ENCODE measurements at places on chromosomes 3 and 15.

GRCh38 chr15:90885432-90886290 is 1.4 kb downstream of the FES start:
- DNase-seq: peak; percentile 89

DNA sequence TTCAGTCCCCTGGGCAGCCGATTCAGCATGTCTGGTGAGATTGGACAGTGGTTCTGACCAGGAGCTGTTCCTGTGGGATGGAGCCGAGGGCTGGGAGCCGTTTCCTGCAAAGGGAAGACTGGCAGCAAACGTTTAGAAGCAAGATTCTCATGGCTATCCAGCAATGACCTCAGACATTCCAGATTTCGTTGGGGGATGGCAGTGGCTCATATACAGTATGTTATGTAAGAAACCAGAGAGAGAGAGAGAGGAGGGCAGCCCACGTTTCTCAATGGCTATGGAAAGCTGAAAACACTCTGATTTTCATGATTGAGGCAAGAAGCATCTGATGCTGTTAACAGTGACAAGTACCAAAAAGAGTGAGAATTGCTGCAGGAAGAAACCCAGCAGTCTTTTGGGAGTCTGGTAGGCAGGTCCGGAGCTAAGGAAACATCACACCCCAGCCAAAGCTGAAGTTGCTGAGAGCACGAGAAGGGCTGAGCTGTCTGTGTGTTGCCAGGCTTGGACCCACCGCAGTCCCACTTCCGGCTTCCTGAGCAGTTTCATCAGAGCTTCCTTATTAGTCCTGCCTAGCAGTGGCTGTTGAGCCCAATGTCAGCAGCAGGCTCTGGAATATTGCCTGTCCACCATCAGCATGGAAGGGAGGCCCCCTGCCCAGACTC is 25.6 kb upstream of the VPS8 start:
- DNase-seq: peak; percentile 92

GRCh38 chr3:141109751-141110150 is 58.6 kb downstream of the SPSB4 start:
- no peak for DNase-seq

DNA sequence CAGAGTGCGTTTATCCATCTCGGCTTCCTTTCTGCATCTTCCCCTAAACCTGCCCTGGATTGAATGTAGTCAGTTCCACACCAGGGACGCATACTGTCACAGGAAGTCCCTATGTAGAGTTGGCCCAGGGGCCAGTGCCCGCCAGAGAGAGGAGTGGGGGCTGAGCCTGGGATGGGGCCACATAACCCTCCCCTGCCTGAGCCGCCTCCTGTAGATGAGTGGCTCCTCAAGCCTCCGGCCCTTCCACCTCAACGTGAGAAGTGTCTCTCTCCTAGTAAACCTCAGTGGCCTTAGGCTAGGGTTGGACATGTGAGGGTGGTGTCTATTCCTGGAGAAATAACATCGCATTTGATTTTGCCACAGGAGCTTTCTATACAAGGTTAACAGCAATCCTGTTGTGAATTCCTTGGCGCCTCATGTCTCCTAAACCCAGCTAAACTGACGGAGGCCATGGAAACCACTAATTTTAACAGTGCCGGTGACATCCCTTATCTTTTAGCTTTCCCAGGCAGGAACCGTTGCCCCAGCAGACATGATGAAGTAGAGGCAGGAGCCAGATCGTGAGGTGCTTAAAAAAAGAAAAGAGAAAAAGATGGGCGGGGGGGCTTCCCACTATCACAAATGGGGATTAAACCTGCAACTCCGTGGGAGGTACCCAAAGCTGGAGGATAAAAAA is 171.1 kb downstream of the CHDH start:
- no peak for DNase-seq

DNA sequence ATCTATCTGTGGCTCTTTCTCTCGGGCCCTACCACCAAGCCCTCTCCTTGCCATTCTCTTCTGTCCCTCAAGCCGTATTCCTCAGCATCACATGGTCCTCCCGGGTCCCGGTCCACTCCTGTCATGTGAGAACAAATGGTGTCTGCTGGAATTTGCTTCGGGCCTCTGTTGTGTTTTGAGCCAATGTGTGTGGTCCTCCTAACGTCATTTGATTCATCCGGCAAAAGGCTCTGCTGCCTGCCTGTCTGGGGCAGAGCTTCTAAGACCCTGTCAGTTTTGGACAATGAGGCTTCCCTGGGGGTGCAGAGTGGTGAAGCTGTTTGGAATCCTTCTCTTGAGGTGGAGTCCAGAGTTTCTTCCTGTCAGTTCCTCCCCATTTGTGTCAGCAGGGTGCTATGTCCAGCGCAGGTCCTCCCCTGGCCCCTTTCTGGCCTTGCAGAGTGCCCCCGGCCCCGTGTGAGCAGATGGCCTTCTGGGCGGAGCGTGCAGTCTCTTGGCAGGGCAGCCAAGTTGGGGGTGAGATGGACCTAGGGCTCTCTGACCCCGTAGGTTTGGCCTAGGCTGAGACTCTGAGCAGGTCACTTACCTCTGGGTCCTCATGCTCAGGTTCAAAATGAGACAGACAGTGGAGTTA is 93.6 kb downstream of the APBA2 start:
- no peak for DNase-seq

GRCh38 chr3:153029350-153029749 is 132.7 kb upstream of the RAP2B start:
- no peak for DNase-seq

DNA sequence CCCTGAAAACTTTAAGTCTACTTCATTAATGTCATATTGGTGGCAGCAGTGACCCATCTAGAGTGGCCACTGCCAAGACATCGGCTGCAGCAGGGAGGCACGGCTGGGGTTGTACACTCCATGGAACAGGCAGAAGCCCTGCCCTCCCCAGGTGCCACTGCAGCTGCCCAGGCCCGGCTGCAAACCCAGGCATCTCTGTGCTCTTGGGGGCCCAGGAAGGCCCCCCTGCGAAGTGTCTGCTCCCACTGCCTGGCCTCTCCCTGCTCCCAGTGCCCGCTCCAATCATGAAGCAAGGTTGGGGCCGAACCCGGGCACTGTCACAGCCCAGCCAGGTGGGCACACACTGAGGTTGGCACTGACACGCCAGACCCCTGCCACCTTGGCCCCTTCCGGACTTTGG is 12.1 kb upstream of the RPL14 start:
- no peak for DNase-seq

DNA sequence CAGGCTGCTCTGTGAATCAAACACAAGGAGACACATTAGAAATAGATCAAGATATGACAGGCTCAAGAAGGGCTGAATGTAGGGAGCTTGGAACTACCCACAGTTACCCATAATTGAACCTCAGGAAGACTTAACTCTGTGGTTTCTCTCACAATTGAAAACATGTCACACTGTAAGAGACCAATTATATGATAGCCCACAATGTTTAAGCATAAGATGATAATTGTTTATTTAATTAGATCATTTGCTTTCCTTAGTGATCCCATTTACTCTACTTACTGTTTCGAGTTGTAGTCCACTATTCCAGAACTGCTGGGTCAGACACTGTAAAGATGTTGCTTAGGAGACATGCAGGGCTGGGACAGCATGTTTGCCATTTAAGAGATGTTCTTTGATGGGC is 201.3 kb upstream of the RARB start:
- no peak for DNase-seq

DNA sequence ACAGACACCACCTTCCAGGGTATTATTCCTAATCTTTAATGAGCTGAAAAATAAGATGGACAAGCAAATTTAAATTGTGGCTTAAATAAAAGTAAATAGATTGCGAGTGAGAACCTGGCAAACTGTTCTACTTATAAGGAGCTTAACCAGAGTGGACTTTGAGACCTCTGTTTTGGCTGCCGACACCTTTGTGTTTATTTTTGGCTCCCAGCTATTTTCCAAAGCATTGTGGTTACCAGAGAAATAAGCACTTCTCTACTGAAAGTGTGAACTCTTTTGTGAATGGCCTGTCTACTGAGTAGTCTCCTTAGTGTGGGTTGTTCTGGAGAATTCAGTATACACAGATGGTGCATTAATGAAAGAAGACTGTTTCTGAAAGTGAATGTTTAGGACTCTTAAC is 109.4 kb downstream of the ATP8B4 start:
- DNase-seq: no peak

- DNase-seq: no peak
Measured at GRCh38 chr3:99118381-99118780, 216.9 kb upstream of the DCBLD2 start.

DNA sequence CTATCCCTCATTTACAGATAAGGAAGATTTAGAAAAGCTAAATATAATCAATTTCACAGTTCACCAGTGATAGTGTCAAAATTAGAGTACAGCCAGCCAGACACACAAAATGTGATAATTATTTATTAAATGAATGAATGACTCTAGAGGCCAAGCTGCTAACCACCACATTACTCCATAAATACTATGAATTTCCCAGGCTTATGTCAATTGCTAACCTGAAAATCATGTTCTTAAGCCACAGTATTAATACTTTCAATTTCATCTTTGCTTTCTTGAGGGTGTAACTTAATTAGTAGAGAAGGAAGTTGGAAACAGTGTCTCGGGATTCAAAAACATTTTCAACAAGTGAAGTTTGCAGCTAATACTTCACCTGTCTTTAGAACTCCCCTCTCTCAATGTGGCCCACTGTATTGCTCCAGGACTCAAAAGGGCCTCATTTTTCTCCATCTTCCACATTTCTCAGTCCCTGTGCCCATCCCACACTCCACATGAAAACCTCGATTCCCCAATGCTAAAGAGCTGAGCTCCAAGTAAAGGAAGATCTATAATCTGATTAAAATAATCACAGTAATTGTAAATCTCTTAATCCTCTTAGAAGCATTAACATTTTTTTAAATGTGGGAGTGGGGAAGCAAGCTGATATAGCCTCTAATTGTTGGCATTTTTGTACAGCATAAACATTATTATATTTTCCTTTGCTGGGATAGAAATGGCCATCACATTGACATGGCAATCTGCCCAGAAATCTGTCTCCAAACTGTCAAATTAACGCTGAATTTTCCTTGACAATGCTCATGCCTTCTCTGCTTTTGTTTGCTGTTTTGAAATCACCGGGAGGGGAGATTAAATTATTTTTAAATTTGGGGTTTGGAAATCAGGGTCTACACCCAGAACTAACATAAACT is 765.1 kb downstream of the ROBO1 start:
- no peak for DNase-seq

DNA sequence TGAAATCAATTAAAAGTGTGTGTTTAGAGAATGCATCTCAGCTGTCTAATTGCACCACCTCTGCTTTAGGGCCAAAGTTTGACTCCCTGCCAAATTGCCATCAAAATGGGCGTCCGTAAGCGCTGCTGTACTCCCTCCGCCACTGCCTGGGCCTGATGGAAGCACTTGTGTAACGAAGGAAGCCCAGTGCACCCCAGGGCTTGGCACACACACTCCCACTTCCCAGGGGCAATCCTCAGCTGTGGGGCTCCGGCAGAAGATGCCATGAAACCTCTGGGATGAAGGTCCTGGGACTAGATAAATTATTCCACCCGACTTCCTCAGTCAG is 137.8 kb downstream of the RORA start:
- no peak for DNase-seq

DNA sequence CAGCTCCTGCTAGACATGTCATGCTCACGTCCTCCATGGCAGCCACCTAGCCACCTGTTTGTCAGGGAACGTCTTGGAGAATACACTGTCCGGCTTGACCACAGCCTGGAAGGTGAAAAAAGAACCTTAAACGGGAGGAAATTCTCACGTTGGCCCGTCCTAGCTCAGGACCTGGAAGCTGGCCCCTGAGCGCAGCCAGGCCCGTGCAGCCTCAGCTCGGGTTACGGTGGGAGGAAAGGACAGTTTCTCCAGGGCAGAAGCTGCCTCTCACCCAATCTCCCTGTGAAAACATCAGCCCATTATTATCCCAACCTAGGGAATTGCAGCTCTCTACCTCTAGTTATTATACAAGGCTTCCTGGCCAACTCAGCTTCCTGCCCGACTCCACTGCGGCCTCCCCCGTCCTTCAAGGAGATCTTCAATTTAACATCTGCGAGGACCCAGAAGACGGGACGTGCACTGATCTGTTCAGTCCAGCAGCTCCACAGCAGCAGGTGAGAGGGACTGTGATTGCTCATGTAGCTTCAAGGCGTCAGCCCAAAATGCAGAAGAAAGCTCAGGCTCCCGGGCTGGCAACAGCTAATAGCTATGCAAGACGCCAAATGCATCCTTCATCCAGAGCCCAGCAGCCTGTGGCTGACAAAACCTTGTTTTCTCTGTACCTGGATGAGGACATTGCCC is 84.7 kb downstream of the ADAMTS17 start:
- DNase-seq: no peak

GRCh38 chr3:101825904-101826445 is 23.3 kb upstream of the NFKBIZ start:
- no peak for DNase-seq

GRCh38 chr3:136390574-136390973 is 140.4 kb downstream of the PCCB start:
- no peak for DNase-seq

DNA sequence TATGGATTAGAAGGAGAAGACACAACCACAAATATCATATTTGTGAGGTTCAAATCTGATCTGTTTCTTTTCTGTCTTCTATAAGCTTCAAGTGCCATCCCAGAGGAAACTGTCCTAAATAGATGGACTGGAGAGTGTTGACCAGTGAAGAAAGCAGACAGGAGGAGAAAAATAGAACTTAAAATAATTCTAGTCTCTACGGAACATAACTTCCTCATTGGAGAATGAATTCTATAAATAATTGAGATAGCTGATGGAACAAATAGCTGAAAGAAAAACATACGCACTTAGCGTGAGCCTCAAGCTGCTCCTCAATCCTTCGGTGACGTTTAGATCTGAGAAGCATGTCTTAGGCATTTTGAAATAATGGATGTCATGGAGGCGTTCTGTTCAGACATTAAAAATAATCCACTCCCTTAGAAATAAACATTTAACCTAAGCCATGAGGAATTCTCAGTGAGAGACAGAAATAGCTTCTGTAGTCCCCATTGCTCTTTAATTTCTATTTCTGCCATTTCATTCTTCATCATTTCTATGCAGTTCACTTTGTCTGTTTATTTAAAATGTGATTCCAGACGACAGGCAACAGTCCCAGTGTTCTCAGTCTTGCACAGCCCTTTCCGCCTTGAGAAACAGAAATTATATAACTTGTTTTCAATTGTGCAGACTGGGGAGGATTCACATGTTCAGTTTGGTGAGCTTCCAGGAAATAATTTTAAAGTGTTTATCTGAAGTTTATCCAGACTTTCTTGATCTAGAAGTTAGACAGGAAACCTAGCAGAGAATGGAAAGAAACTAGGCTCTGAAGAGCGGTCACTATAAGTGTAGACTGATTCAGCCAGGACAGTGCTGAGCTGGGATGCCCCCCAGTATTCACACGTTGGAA is 97.3 kb downstream of the NR1D2 start:
- DNase-seq: no peak

DNA sequence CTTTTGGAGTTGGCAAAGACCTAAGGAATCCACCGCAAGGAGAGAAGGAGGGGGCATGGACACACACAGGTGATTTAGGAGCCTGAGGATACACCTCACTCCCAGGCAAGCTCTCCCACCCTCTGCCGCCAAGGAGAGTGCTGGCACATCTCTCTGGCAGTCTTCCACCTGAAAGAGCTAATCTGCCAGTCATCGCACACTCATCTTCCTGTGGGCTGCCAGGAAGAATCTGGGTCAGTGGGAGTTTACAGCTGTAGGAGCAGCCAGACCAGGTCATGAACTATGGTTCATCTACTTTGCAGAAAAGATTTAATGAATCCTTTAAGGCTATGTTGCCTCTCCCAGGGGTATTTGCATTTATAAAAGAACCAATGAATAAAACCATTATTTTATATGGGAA is 170.6 kb upstream of the TSC22D2 start:
- DNase-seq: no peak
